ENCODE measurements at places on chromosomes 5 and 9. TPM values are rescaled to one million over a fixed set of nuclear protein-coding genes. Genes with fewer than 3 reads are reported as not detected.

Gene IFNK
- polyA plus RNA-seq, result not detected

Gene PCDHA3
- polyA plus RNA-seq, result 0.18 TPM

GRCh38 chr5:153777681-153778581 is 260.8 kb downstream of the FAM114A2 start:
- no peak for DNase-seq

DNA sequence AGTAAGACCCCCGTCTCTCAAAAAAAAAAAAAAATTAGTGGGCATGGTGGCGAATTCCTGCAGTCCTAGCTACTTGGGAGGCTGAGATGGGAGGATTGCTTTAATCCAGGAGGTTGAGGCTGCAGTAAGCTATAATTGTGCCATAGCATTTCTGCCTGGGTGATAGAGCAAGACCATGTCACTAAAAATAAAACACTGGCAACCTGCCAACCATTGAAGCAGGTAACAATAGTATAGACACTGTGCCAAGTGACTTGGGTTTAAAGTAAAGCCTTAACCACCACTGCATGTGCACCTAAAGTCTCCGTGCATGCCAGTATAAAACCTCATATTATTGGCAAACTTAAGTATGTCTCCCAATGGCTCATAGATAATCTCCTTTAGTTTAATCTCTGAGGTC is 3.4 kb upstream of the APBA1 start:
- DNase-seq, result no peak

GRCh38 chr9:112176524-112176923 is 1.4 kb upstream of the SUSD1 start:
- no peak for DNase-seq

GRCh38 chr9:124513376-124513994 is 6.3 kb upstream of the NR5A1 start:
- DNase-seq, result no peak

DNA sequence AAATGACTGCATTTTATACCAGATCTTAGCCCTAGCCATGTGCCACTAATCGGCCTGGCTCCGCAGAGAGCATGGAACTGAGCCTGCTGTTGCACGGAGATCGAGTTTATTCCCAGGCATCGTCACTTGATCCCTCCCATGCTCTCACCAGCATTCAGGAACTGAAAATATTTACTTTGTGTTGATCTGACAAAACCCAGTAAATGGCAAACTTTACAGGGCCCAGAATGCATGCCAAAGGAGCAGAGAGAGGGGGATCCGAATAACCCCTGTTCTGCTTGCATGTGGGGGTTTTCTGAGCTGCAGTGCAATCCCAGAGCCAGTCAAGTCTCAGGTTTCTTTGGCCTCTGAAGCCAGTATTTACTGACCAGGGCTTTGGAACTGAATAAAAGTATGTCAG is 87.3 kb downstream of the GAS1 start:
- DNase-seq, result no peak

Gene GABRA6
- polyA plus RNA-seq, result not detected

Measured in muscle of arm (tissue), 14 donors.